ENCODE measurements at places on chromosomes 1 and 21.

DNA sequence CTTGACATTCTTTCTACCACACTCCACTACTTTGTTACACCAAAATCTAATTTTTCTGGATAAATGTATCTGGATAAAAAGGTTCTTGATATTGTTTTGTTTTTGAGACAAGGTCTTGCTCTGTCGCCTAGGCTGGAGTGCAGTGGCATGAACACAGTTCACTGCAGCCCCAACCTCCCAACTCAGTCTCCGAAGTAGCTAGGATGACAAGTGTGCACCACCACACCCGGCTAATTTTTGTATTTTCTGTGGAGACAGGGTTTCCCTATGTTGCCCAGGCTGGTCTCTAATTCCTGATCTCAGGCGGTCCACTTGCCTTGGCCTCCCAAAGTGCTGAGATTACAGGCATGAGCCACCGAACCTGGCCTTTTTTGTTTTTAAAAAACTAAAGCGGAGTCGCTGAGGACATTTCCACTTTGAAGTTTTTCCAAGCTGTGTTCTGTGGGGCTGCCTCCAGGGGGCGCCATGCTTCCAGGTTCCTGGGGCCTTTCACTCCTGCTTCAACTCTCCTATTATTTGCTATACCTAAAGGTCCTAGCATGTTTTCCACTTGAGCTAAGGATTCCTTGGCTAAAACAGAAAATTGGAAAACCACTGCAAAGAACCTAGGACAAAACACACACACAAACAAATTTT is 14.1 kb upstream of the NCMAP start:
- DNase-seq = no peak

- DNase-seq = no peak
These were observed 42.8 kb downstream of the RTCA start for GRCh38 chr1:100308777-100309176.

DNA sequence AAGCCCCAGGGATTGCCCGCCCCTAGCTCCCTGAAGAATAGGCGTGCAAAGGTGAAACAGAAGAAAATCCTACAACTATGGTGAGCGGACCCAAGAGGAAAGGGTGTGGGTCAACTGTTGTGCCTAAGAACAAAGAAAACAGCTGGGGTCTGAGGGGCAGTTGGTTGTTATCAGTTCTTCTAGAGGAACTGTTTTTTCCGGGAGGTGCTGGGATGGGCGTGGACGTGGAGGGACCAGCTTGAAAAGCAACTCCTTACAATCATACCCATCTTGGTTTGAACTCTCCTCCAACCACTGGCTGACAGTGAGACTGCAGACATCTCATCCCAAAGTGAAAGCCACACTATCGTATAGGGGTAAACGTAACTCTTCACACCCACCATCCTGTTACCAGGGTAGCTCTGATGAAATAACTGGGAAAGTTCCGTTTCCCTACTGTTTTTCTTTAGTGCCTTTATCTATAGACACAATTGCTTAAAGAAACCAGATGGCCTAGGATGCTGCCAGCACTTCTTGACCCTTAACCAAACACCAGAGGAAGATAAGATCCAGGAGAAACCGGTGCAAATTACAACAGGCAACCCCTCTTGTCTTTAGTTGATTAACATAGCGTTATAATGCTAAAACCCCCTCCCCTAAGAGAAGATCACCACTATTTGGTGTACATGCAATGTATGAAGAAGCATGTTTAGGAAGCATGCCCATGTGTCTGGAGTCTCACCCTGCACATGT is 25.6 kb upstream of the FAM89A start:
- no peak for DNase-seq

GRCh38 chr1:21139601-21140000 is 37.1 kb downstream of the EIF4G3 start:
- no peak for DNase-seq

DNA sequence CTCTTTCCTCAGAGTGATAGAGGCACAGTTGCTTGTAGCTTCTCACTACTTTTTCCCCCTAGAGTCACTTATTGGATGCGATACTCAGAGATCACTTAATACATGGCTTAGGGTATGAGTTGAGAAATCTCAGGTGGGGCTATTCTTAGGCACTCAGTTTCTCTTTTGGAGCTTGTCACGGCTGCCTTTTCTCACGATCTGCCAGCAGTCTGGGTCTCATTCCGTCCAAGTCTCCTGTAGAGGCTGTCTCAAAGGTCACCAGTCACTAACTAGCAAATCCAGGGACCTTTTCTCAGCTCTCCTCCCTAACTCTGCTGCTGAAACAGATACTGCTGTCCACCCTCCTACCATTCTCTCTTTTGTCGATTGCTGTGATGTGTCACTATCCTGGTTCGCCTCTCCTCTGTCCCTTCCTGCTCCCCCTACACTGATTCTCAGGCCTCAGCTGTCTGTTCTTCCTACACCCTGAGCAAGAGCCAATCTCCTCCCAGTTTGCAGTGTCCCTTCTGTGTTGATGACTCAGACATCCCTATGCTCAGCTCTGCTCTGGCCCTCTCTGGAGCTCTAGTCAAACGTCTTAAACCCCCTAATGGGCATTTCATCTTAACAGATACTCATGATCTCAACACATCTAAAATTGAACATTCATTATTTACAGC is 12.4 kb downstream of the ATP1A2 start:
- DNase-seq = no peak

- no peak for DNase-seq
These were observed 12.5 kb upstream of the ZC3H12A start for GRCh38 chr1:37461698-37462436.

- DNase-seq = no peak
These were observed 2.1 kb downstream of the TTC22 start for GRCh38 chr1:54798769-54799641.

GRCh38 chr1:65527707-65528503 is 107.4 kb downstream of the LEPR start:
- no peak for DNase-seq

DNA sequence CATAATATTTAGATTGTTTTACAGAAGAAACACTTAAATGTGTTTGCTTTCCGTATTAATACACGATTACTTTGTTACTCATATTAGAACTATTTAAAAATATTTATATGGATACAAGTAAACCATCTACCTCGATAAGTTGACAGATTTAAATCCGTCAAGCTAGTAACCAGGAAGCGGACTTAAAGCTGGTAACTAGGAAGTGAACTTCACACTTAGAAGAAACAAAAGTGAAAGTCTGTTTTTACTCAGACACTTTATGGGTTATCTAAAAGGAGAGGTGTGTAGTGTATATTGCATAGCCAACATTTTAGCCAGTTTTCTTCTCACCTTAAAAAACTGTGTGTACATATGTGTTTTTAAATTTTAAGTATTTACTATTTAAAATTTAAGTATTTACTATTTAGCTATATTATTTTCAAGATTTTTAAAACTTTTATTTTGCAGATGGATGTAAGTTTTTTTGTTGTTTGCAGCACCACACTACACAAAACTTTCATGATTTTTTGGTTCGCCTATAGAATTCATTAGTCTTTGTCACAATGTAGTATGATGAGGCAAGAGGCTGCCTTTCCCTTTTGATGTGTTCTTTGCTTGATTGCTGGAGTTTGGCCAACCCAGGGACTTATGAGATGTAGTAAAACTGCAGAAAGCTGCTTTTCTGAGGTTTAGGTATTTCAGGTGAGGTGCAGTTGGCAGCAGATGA is 2.7 kb downstream of the USP25 start:
- DNase-seq = no peak

DNA sequence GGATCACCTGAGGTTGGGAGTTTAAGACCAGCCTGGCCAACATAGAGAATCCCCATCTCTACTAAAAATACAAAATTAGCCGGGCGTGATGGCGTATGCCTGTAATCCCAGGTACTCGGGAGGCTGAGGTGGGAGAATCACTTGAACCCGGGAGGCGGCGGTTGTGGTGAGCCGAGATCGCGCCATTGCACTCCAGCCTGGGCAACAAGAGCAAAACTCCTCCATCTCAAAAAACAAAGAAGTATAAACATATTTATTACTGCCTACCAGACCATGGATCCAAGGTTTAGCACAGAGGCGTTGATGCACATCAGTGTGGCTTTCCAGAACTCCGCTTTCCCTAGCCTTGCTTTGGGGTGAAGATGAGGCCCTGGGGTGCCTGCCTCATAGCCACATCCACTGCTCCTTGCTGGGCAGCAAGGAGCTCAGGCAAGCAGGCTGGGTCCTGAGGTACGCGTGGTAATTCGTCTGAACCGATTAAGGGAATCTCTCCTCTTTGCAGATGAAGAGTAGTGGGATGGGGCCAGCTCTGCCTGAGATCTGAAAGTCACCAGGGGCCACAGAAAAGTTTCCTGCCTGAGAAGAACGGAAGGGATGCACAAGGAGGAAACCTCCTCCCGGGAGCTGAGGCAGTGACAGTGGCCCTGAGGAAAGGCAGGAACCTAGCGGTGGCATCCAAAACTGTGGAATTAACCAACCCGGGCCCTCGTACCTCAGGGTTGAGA is 52.3 kb upstream of the LBR start:
- no peak for DNase-seq

GRCh38 chr1:162538815-162539431 is 22.6 kb upstream of the UAP1 start:
- no peak for DNase-seq

Data from iPS DF 19.7 (cell line).